ENCODE measurements at places on chromosomes 1 and 21. TPM values are rescaled to one million over a fixed set of nuclear protein-coding genes. Genes with fewer than 3 reads are reported as not detected.

DNA sequence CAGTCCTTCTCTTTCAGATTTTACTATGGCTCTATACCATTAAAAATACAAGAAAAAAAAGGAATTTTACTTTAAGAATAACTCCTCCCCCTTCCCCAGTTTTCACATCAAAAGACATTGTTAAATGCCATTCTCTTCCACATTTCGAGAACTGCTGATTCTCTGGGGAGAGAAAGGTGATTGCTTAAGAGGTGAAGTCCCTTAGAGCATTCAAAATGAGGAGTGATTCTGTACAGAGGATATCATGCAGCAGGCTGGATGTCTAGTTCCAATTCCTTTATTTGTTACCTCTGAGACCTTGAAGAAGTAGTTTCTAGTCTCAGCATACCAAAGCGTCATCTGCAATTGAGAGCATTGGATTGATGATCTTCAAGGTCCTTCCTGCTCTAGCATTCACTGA is 46.9 kb downstream of the FMO3 start:
- no peak for ATAC-seq

KIF17 gene
- total RNA-seq, result not detected

PBX1 gene
- total RNA-seq, result 221 TPM

GRCh38 chr1:228141226-228142044 is 1.4 kb downstream of the GUK1 start:
- ATAC-seq, result peak; percentile 0

DNA sequence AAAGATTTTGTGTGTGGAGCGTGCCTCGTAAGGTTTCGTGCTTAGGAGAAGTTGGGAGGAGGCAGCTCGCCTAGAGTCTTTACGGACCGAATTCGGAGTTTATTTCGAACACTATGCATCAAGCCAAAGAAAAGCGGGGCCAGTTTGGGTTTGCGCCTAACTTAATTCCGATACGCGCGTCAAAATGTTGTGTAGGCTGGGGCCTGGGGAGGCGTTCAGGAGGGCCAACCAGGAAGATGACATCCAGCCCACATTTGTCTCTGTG is 6.4 kb downstream of the FOXD2 start:
- no peak for ATAC-seq

GRCh38 chr1:228777236-228777635 is 42.0 kb downstream of the RHOU start:
- ATAC-seq, result no peak

GRCh38 chr1:226677027-226678020 is 61.8 kb downstream of the ITPKB start:
- no peak for ATAC-seq

LCA5L gene
- 2.8 TPM for total RNA-seq

COL6A2 gene
- 5.0 TPM for total RNA-seq

All from motor neuron (in vitro differentiated cells).